NCI-H446 (cell line): ENCODE measurements at places on chromosomes 2 and 18.

- DNase-seq, result no peak
Measured at GRCh38 chr2:100882645-100883613, 63.0 kb downstream of the NPAS2 start.

- DNase-seq, result no peak
Measured at GRCh38 chr2:238868067-238868524, 20.2 kb downstream of the TWIST2 start.

DNA sequence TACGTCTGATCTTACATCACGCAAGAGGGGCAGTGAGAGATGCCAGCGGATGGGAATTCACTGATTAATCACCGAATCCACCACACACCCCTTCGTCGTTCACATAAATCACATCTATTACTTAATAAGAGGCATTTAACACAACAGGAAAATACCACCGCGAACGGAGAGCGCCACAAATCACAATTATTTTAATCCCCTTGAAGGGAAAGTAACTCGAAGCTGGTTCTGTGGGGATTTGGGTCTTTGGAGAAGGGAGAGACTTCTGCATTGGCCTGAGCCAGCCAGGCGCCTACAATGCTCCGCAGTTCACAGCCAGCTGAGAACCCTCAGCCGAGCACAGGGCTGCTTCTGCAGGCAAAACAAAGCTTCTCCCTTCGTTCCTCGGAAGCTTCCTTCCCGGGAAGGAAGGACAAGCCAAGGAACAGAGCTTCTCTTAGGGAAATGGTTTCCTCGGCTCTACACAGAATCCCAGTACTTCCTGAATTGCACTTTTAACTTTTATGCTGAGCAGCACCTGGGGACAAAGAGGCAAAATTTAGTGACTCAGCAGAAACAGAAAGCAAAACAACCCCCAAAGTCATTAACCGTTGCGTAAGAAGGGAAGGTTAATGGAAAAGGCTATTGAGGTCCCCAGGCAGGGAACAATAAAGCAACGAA is at the start of gene LRP1B:
Gene LRP1B, minus strand, starts transcription at position 7 of the 660 bp plus-strand sequence. CDS start 287 bp downstream, outside the sequence.
- peak; percentile 61 for DNase-seq

GRCh38 chr2:103161456-103162289 is 399.8 kb downstream of the TMEM182 start:
- peak; percentile 86 for DNase-seq

DNA sequence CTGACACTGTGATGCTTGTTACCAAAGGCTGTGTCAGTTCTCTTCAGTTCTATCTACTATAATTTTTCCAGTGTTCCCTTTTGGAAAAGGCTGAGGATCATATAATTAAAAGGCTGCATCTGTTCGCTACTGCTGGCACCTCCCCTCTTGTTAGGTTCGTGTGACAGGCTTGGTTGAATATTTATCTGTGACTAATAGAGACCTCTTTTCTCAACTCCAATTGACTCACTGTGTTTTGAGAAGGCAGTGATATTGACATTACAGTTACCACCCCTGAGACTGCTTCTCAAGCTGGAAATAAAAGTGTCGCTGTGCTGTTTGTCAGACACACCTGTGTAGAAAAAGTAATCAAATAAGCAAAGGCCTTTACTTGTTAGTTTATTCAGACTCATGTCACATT is 205.5 kb upstream of the KCNH7 start:
- no peak for DNase-seq

- DNase-seq, result no peak
Measured at GRCh38 chr18:48922801-48923730, 27.7 kb downstream of the SMAD7 start.

GRCh38 chr2:207764096-207764630 is 5.5 kb downstream of the FZD5 start:
- no peak for DNase-seq

GRCh38 chr2:8089596-8089995 is 592.3 kb upstream of the ID2 start:
- DNase-seq, result no peak

GRCh38 chr18:10659000-10659399 is 133.2 kb downstream of the NAPG start:
- no peak for DNase-seq

DNA sequence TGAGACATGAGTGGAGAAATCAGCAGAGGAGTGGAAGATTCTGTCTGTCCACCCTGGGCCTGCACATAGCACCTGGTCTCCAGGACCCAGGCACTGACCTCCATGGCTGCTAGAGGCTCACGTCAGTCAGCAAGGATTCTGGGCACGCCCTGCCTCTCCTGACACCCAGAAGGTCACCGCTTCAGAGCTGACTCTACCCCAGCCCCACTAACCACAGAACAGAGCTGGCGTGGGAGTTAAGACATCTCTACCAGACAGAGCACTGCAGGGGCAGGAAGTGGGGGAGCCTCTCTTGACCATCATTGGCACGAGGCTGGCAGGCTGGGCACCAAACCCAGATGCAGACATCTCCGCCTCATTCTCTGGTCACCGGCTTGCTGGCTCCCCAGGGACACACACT is 3.0 kb downstream of the ADCY3 start:
- DNase-seq, result no peak

GRCh38 chr2:157932480-157933159 is 56.5 kb upstream of the ACVR1 start:
- no peak for DNase-seq

GRCh38 chr2:99079226-99079625 is 62.3 kb upstream of the C2orf15 start:
- DNase-seq, result no peak

DNA sequence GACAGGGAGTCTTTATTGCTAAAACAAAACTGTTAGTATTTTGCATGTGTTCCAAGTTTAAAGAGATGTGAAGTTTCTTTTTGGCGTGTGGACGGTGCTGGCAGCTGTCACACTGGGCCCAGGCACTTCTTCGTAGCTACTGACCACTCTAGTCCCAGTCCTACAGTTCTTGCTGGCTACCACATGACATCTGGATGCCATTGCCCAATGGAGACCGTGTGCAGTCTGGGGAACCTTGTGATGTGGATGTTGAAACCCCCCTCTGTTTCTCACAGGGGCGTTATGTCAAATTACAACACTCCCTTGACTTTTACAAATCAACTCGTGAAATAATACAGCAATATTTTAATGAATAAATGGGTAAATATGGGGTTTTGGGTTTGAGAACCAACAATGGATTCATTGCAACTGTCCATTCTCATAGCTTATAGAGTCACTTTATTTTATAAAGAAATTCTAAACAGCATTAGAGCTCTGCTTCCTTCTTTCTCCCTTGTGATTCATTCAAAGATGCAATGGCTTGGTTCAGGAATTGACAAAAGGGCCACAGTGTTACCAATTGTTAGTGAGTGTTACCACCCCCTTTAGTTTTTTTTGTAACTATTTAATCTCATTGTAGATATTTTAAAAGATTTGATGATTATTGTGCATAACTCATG is 1.2 kb downstream of the GPD2 start:
- no peak for DNase-seq
